ENCODE measurements at places on chromosomes 5 and 9.
A peak's percentile ranks its signal among the peaks of the same experiment; 100 is the strongest.

DNA sequence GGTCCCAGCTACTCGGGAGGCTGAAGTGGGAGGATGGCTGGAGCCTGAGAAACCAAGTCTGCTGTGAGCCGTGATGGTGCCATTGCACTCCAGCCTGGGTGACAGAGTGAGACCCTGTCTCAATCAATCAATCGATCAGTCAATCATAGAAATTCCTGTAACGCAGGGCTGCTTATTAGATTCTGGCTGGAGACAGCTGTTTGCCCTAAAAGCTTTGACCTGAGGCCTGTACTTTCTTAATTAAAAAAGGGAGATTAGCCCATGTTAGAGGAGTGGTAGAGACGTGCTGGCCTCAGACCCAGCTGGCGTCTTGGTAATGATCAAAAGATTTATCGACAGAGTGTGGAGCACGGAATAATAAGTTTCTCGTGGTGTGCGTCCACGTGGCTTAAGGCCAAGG lies 40.5 kb upstream of the HMCN2 start:
- DNase-seq: no peak

GRCh38 chr5:108720391-108720790 lies 27.3 kb upstream of the FER start:
- peak; percentile 19 for DNase-seq

GRCh38 chr5:169003721-169004541 lies 297.0 kb downstream of the SLIT3 start:
- no peak for DNase-seq

DNA sequence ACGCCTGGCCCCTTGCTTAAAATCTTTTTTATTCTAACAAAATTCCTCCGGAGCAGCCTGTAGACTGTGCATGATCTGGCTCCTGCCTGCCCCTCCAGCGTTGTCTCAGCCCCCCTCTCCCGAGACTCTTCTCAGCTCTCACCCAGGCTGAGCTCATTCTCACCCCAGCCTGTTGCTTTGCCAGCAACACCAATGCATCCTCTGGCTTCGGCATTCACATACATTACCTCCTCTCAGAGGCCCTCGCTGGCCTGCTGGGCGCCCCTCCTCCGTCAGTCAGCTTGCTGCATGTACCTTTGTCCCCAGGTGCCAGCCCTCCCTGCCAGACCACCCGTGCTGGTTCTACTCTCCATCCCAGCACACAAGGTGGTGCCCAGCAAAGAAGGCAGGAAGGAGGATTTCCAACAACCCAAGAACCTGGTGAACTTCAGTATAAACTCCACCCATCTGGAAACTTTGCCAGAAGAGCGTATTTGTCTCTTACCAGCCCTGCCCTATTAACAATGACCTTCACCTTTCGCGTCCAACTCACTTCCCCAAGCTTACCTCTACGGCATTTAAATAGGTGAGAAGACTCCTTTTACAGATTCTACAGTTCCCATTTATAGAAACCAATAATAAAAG lies 35.0 kb downstream of the MYO10 start:
- DNase-seq: no peak

GRCh38 chr5:125262782-125263181 lies 516.3 kb upstream of the ZNF608 start:
- no peak for DNase-seq

- DNase-seq: no peak
Observed at GRCh38 chr5:62038024-62038423, 268.0 kb upstream of the KIF2A start.

- no peak for DNase-seq
Observed at GRCh38 chr5:9226016-9226536, 319.8 kb downstream of the SEMA5A start.

- DNase-seq: no peak
Observed at GRCh38 chr9:131657940-131658339, 81.9 kb downstream of the RAPGEF1 start.

DNA sequence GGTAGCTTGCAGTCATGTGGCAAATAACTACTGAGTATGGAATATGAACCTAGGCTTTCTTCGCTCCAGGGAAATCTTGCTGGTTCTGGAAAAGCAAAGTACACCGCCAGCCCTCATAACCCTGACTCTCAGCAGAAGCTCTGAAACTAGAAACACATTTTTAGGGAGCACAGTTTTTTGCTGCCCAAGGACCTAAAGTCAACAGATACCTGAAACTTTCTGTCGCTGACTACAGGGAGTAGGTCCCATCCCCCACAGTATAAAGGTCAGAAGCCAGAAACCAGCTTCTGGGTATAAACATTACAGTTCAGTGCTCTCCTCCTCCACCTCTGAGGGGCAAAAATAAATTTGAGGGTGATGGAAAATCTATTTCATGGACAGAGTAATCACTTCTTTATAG lies 3.0 kb downstream of the ATOX1 start:
- no peak for DNase-seq

DNA sequence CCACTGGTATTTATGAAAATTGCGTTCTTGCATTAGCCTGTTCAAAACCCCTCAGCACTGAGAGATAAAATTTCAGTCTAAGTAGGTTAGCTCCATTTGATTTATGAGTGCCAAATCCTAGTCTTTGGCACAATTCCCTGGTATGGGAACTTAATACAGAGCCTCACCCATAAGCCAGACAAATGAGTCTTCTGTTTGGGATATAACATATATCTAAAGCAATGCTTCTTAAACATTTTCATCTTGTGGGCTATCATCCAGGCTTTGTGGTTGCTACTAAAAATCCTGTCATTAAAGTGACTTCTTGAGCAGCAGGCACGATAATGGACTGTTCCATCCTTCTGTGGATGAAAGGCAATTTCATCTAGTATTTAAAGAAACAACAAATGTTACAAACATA lies 419.5 kb upstream of the ACTBL2 start:
- DNase-seq: no peak

GRCh38 chr5:64213011-64213410 lies 47.4 kb downstream of the RNF180 start:
- DNase-seq: no peak

- peak; percentile 27 for DNase-seq
Observed at GRCh38 chr5:80275347-80275746, 19.5 kb upstream of the SERINC5 start.
